Caudate nucleus (tissue), 63 donors: ENCODE measurements at places on chromosomes 11 and 22.

DNA sequence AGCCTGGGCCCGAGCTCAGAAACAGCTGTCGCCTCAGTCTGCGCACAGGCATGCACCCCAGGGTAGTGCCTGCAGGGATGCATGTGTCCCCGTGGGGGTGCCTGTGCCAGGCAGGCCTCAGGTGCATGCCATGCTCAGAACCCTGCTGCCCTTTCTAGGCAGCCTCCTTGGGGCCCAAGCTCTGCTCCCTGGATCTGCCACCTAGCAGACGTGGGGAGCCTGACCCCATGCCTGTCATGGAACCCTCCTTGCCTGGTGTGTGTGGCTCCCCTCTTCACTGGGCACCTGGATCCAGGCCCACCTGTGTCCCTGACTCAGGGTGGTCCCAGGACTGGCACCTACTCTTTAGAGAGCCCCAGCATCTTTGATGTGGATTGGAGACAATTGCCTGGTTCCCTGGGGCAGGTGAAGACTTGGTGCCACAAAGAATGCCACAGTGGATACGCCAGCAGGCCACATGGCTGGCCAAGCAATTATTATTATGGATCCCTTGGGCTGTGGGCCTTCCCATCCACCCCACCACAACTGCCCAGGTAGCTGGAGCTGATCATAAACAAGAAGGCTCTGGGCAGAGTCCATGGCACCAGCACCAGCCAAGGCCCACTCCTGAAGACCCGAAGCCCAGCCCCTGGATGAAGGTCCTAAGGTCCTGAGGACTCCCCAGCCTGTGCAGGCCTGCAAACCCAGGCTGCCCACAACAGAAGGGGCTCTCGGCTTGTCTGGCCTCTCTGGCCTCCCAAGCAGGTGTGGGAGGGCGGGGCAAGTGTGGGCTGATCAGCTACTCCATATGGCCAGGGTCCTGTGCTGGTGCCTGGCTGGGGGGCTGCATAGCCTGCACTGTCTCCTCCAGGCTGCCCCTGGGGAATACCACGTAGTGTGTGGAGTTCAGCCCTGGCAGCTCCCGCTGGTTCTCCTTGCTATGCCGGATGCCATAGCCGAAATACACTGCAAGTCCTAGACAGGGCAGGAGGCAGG, 3.8 kb downstream of the SLC7A4 start:
- DNase-seq = no peak

- DNase-seq = no peak
Observed at GRCh38 chr11:78100676-78101472, 21.2 kb upstream of the NDUFC2 start.

GRCh38 chr22:42889304-42889703, 32.2 kb upstream of the ARFGAP3 start:
- no peak for DNase-seq

DNA sequence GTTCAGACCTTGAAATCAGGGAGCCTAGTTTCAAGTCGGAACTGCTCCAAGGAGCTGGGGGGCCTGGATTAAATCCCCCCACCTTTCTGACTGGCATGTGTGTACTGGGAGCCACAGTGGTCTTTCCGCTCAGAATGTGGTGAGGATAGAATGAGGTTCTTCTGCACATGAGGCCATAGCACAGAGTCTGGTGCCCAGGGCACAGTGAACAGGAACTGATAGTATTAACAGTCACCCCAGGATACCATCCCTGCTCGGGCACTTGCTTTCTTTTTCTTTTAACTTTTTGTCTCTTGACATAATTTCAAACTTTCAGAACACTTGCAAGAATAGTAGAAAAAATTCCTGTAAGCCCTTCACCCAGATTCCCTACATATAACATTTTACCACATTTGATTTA, 28.8 kb downstream of the LMO1 start:
- no peak for DNase-seq

- no peak for DNase-seq
Observed at GRCh38 chr11:112368381-112368780, 107.7 kb upstream of the PLET1 start.

DNA sequence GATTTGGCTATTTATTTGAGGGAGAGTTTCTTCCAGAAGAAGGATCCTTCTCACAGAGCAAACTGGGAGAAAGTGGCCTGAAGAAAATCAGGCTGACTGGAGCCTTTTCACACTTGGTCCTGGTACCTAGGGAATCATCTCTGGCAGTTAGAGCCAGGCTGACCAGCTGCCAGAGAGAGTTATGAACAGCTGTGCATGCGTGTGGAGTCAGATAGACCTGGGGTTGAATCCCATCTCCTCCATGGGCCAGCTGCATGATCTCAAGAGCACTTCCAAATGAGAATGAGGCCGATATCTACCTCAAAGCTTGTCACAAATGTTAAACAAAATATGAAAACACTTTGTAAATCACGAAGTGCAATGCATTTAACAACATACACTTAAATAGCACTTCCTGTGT, 390.0 kb downstream of the TENM4 start:
- DNase-seq = no peak

- no peak for DNase-seq
Observed at GRCh38 chr11:34445956-34446355, 7.2 kb downstream of the CAT start.

- DNase-seq = no peak
Observed at GRCh38 chr11:87148749-87149148, 111.0 kb downstream of the TMEM135 start.

DNA sequence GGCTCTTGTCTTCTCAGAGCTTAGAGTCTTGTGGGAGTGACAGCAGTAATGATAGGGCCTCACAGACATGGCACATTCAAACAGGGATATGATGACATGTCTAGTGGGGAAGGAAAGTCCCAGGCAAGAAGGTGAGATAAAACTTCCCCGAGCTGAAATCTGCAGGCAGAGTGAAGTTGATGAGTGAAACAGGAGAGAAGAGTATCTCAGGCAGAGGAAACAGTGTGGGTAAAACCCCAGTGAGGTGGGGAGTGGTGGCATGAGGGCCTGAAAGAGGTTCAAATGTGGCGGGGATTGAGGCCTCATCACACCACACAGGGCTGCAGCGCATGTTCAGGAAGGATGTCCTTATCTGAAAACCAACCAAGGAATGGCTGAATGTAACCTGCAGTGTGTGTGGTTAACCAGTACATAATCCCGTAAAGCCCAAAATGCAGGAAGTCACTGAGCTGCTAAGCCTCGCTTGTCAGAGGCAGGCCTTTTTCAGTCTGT, 153.8 kb upstream of the E2F8 start:
- no peak for DNase-seq

GRCh38 chr11:21965221-21965620, 227.7 kb upstream of the ANO5 start:
- DNase-seq = no peak

DNA sequence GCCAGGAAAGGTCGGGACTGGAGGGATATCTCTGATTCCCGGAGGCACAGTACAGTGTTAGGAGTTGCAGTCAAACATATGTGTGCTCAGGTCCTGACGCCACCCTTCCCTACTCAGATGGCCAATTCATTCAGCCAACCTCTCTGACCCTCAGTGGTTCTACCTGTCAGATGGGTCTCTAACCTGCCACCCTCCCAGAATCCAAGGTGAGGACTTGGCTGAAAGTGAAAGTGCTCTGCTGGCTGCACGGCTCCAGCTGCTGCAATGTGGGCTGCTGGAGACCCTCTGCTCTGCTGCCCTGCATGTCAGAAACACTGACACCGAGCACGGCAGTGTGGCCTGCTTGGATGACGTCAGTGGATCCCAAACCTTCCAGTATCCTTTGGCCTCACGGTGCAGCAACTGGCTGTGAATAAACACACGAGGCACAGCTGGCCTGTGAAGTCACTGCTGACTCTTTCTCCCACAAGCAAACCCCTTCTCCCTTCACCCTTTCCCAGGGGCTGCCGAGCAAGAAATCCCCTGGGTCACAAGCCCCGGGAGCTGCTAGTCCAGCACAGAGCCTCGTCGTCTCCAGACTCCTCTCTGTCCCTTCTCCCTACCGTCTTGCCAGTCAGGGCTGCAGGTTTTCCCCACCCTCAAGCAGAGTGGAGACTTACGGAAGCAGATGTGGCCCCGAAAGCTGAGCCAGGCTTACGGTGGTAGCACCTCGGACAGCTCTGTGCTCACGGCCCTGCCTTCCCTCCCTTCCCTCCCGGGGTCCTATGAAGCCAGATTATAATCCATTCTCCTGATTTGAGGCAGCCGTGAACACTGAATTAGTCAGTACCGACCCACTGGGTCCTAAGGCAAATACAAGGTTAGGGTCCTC, 24.3 kb downstream of the KIAA0930 start:
- no peak for DNase-seq

- DNase-seq = no peak
Observed at GRCh38 chr11:58968251-58968711, 29.0 kb downstream of the GLYATL1 start.

GRCh38 chr11:4181782-4182721, 87.5 kb downstream of the RRM1 start:
- no peak for DNase-seq

GRCh38 chr22:37080438-37080837, 28.9 kb downstream of the KCTD17 start:
- no peak for DNase-seq

GRCh38 chr11:47289856-47290255, 19.9 kb downstream of the MADD start:
- no peak for DNase-seq

- no peak for DNase-seq
Observed at GRCh38 chr11:33819278-33820035, 45.1 kb upstream of the FBXO3 start.

DNA sequence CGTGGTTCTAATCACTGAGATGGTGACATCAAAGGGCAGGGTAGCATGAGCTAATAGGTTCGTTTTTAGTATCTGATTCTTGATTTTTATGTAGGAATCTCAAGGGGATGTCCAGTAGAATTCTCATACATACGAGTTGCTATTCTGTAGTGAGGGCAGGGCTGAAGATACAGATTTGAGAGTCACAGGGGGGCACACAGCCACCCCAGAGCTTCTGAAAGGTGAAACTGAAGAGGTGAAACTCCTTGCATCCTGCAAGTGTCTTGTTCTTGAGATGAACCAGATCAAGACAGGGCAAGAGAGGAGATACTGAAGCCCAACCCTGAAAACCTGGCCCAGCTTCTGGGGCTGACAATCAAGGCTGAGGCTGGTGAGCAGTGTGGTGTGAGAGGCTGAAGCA, 35.6 kb upstream of the TMEM123 start:
- no peak for DNase-seq
